GM18507 (cell line): ENCODE measurements at places on chromosomes 12 and 14.

DNA sequence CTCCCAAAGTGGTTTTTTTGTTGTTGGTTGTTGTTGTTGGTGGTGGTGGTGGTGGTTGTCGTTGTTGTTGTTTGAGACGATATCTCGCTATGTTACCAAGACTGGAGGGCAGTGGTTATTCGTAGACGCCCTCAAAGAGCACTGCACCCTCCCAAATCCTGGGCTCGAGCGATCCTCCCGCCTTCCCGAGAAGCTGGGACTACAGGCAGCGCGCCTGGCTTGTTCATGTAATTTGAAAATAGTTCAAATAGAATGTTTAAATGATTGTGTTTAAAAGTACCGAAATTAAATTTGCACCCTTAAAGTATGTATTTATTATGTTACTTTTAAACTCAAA is 439 bp upstream of the ANAPC5 start:
- DNase-seq: no peak

DNA sequence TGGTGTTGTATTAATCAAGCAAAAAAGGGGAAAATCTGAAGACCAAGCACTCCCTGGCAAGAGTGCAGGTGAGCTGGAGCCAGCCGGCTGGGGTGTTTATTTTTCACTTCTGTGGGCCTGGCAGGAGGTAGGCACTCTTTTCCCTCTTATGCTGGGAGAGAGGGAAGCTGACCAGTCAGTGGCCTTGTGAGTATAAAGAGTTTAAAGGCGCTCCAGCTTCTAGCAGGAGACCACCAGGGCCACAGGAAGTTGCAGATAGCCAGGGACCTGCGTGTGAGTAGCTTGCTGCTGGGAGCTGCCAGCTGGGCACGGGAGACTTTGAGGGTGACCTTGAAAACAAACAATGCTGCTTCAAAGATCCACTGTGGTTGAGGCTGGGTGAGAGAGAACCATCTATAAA is 217.4 kb upstream of the PWP1 start:
- DNase-seq: no peak

- DNase-seq: no peak
Observed at GRCh38 chr14:56026506-56026905, 91.7 kb upstream of the PELI2 start.

- no peak for DNase-seq
Observed at GRCh38 chr12:101666052-101666728, 31.2 kb upstream of the CHPT1 start.

DNA sequence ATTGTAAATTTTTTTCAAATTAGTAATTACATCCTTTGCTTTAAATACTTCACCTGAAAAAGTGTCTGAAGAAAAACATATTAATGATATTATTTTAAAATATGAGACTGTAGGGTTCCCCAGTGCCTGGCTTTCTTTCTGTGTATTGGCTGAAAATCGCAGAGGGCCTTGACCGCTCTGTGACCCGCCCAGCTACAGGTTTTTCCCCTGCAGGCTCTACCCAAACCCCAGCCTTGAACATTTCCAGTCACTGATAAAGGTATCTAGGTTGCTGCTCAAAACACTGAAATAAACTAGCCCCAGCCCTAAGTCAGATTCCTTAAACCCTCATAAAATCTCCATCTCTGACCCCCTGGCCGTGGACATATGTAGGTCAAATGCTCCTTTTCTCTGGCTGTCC is 11.9 kb downstream of the KLRG1 start:
- no peak for DNase-seq

GRCh38 chr12:83827860-83828259 is 1084.7 kb downstream of the SLC6A15 start:
- no peak for DNase-seq

GRCh38 chr14:77098529-77099353 is 683 bp downstream of the CIPC start:
- no peak for DNase-seq
